ENCODE measurements at places on chromosomes 5 and 9.

GRCh38 chr5:18325431-18325830, 691.2 kb downstream of the TAF11L14 start:
- DNase-seq = no peak

GRCh38 chr9:91833878-91834255, 116.2 kb downstream of the ROR2 start:
- DNase-seq = no peak

DNA sequence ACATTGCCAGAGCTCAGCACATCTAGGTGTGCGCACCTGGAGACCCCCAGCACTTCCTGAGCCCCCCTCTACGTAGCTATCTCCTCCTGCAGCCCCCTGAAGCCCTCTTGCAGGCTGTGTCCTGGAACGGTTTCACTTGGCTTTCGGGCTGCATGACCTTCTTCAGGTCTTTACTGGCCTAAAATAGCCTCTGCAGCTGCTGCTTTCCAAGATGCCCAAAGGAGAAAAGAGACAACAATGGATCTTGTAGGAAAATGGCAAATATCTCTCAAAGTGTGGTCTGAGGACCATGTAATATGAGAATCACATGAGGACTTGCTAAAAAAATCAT, 6.6 kb upstream of the ERMP1 start:
- no peak for DNase-seq

DNA sequence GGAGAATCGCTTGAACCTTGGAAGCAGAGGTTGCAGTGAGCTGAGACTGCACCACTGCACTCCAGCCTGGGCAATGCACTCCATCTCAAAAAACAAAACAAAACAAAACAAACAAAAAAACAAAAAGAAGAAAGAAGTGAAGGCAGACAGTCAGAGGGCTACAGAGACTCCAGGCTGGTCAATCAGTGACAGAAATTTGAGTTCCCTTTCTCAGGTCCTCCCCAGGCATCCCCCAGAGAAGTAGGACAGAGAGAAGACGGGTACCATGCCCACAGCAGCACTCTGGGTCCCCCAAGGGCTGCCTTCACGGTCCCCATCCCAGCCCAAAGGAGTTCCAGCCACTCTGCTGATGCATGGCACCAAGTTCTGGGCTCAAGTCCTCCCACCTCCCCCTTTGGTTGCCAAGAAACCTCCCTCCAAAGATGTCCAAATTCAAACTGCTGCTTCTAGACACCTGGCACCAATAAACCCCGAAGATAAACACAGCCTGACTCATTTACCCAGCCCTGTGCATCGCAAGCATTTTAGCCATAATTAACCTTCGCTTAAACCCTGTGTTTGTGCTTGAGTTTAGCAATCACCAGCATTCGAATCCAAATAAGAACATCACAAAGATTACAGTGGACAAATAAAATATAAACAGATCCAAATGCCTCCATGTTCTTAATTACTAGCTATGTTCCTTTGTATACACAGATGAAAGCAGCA, 24.0 kb downstream of the SEMA4D start:
- DNase-seq = no peak

DNA sequence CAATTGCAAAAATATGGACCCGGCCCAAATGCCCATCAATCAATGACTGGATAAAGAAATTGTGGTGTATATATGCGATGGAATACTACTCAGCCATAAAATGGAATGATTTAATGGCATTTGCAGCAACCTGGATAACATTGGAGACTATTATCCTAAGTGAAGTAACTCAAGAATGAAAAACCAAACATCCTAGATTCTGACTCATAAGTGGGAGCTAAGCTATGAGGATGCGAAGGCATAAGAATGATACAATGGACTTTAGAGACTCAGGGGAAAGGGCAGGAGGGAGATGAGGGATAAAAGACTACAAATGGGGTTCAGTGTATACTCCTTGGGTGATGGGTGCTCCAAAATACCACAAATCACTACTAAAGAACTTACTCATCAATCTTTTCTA, 247.6 kb upstream of the FBXL7 start:
- DNase-seq = no peak
